ENCODE measurements at places on chromosomes 6 and 20.

- DNase-seq = no peak
These were observed 925.5 kb upstream of the SLC35B3 start for GRCh38 chr6:9360881-9361280.

DNA sequence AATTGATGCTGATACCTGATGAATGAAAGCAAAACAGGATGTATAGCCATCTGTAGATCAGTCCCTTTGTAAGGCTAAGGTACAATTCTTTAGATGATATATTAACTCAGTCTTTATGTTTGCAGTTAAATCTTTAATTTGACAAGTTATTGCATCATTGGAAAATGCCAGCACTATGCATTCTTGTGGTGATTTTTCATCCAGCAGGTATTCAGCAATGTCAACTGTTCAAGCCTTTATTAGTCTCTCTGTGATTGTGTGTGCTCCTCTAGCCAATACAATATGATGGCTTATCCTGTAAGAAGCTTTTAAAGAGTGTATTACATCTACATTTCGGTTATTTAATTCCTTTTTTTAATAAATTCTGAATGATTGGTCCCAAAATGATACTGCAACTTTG, 34.3 kb downstream of the HLA-DMB start:
- DNase-seq = no peak

- no peak for DNase-seq
These were observed 38.7 kb downstream of the IGF2R start for GRCh38 chr6:160007611-160008010.

- DNase-seq = no peak
These were observed 199.1 kb downstream of the CENPW start for GRCh38 chr6:126539022-126539421.

DNA sequence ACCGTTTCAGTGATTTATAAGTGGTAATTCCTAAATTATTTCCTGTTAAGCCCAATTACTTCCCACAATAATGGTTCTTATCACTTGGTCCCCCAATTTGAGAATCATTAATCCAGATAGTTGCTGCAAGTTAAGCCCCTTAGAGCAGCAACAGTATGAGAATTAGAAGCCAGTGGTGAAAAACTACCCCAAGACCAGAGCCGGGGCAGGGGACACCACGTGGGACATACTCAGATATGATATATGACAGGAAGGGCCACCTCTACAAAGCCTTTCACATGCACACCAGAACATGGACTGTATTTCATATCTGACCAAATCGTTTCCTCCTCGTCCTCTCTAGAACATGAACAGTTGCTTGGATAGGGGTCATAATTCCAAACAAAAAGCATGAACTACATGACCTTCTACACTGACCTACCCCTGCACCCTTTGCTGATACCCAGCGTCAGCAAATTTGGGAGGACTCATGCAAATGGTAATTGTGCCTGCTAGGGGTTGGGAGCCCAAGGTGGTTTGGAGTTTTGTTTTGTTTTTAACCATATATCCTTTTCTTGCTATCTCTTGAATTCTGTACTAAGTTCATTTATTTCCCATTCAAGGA, 3.9 kb downstream of the JAG1 start:
- no peak for DNase-seq

Data from left ventricle myocardium inferior (tissue), 1 donor.